Endothelial cell of umbilical vein (primary cell): ENCODE measurements at places on chromosomes 2 and 18. TPM values are rescaled to one million over a fixed set of nuclear protein-coding genes. Genes with fewer than 3 reads are reported as not detected.

GRCh38 chr2:19723021-19723420 is 178.8 kb downstream of the TTC32 start:
- no peak for DNase-seq

GRCh38 chr18:69217196-69218000 is 183.3 kb upstream of the DOK6 start:
- no peak for DNase-seq

DNA sequence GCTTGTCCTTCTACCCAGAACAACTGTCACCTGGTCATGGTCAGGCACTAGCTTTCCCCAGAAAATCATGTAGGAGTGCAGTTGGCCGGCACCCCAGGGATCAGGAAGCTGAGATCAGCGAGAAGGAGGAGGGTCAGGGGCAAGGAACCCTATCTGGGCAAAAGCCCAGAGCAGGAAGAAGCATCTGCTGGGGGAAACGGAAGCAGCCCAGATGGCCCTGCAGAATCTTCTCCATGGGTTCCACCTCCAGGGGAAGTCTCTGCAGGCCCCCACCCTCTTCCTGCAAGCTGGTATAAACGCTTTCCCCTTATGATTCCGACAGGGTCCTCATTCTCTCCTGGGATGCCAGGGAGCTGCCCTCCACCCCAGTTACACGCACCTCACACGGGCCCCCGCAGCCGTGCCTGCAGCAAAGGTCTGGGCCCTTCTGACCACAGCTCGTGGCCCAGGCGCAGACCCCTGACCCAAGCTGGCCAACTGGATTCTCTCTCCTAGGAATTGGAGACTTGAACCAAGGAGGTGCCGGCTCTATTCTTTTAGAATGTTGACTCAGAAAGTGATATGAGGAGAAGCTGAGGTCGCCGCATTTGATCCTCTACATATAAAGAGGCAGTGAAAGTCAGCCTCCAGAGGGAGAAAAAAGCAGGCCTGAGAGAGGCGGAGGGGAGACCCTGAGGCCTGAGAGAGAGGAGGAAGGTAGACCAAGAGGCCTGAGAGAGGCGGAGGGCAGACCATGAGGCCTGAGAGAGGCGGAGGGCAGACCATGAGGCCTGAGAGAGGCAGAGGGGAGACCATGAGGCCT is 71.0 kb downstream of the STPG4 start:
- DNase-seq = no peak

MROH2A gene
- not detected in 2 replicates for polyA plus RNA-seq

DNA sequence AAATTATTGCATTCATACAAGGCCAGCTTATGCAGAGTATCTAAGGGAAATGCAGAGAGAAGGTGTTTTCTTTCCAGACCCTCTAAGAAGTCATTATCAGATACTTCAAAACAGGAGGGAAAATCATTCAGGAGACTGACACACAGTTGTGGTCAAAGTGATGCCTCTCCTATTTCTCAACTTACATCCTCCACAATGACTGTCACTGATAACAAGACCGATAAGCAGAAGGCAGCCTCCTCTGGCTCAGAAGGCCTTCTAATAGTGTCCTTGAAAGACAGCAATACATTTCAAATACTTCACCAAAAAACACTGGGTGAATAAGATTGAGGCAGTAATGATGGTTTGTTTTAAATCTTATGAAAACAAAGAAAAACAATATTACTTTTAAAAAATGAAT is 199.7 kb downstream of the PIEZO2 start:
- no peak for DNase-seq

DNA sequence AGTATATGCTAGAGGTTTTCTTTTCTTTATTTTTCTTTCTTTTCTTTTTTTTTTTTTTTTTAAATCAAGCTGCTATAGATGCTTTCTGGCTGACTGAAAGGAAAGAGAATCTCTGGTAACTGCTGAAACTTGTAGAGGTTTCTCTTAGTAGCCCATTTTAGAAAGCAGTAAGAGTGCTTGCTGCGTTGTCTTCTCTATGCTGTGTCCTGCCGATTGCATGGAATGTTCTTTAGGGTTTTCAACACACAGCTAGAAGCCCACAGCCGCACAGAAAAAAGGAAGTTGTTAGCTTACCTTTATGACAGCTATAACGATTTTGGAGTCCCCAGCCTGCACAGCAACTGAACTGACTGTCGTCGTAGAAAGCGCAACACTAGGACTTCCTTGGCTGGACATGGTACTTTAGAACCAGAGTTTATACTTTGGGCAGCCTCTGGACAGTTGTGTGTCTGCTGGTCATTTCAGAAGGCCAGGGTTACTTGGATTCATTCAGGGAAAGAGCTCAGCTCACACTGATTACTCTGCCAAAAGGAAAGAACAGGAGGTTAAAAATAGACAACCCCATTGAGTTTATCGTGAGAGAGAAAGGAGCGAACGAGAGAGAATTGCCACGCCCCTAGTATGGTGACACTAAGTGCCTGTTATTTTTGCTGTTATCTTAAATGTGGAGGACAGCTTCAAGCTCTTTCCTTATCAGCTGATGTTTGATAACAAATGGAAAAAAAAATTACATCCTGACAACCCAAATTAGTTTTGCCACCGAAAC is at the start of gene CCDC141:
CCDC141 (minus strand) TSS at position 592 of the 766 bp plus-strand sequence; CDS start at position 396, 196 bp downstream.
- no peak for DNase-seq
